ENCODE measurements at places on chromosomes 2 and 18.

DNA sequence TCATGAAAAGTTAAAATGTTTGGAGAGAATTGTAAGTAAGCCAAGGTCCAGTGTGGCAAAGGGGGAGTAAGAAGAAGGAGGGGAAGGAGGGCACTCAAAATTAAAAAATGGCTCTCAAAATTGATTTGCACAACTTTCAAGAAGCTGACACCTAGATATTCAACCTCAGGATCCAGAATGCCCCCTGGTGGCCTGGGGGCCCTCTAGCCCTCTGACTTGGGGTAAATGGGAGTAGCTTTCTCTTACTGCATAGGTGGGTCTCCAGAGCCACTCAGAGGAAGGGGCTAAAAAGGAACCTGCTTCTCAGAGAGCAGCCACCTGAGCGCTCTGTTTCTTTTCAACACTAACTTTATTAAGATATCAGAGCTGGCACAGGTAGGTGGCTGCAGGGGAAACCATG lies 968.5 kb downstream of the BCL11A start:
- DNase-seq: peak; percentile 7

DNA sequence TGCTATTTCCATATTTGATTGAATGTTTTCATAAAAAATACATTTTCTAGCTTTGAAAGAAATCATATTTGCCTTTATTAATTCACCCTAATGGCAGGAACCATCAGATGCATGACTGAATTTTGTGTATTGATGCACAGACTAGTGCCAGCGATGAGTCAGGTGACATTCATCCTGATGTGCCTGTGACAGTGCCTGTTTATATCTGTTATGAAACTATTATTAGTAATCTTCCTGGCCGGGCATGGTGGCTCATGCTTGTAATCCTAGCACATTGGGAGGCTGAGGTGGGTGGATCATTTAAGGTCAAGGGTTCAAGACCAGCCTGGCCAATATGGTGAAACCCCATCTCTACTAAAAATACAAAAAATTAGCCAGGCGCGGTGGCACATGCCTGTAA lies 170.0 kb downstream of the TSN start:
- no peak for DNase-seq

- DNase-seq: no peak
These were observed 50.8 kb upstream of the CXCR4 start for GRCh38 chr2:136168720-136169119.

GRCh38 chr18:477565-477964 lies 22.9 kb downstream of the COLEC12 start:
- no peak for DNase-seq

DNA sequence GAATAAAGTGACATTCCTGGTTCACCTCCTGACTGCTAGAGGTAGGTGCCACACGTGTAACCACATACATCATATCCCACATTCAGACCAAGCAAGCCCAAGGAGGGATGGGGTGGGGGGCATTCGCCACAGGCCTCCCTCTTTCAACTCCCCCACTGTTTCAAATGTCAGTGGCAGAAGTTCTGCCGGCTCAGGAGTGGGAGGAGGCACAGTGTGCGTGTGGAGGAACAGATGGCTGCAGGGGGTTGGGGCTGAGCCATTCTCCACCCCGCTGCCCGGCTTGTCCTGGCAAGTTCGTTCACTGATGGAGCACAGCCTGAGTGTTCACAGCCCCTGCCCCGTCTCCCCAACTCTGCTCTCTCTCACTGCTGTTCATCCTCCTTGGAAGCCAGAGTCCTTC lies 75.4 kb upstream of the TANC1 start:
- DNase-seq: no peak

GRCh38 chr2:85215448-85216401 lies 82.5 kb downstream of the TCF7L1 start:
- DNase-seq: no peak

- no peak for DNase-seq
These were observed 56.6 kb downstream of the TRPM8 start for GRCh38 chr2:233973786-233974185.

- no peak for DNase-seq
These were observed 664.4 kb upstream of the HS6ST1 start for GRCh38 chr2:128983094-128983493.

DNA sequence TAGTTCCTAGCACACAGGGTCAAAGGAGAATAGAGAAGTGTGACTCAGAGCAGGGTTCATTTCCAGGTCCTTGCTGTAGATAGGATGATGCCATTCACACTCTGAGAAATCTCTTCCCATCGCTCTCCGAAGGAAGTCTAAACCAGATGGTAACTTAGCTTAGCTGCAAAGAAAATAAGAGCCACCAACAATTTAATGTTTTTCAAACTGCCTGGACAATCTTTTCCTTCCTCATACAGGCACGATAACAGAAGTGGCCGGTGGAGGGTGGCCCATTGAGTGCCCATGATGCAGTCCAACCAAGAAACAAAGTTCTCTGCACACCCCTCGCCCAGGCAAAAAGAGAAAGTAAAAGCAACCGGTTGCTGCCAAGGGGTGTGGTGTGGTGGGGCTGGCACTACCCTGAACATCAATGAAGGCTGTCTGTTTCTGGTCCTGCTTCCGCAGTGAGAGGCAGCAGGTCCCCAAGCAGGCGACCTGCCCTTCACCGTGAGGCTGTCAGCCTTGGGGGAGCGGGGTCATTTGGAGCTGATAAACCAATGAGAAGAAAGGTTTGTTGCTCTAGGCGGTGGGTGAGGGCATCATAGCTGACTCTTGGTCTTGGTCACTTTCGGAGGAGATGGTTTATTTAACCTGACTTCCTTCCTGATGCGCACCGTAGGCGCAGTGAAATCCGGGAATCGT lies 105.6 kb upstream of the CD302 start:
- DNase-seq: peak; percentile 63

DNA sequence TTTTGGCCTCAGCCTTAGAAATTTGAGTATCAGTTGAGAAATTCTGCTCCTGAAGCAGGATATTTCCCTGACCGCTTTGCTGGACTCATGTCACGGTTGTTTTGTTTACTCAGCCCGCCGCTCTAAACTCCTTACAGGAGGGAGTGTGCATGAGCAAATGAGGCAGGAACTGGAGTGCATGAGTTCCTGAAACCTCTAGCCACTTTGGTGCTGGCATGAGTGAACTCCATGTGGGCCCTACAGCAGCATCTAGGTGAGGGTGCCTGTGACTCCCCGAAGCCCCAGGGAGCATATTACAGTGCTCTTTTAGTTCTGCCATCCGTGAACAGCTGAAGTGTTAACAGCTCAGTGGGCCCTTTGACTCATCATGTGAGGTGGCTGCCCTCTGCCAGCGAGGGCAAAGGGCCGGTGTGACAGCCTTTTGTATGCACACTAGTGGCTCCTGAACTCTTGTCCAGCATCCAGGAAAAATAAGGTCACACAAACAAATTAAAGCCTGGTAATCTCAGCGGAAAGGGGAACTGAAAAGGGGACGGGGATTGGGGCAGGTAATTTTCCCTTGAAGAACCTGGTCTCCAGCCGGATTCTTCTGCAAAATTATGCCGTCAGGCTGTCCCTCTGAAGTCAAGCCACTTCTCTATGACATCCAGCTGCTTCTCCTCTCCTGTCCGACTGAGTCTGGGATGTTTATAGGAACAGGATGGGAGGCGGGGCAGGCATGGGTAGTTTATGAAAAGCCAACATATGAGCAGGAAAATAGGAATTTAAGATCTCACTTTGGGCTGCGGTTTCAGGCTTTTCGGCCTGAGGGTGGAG lies 1668.7 kb downstream of the SUCLG1 start:
- DNase-seq: no peak

DNA sequence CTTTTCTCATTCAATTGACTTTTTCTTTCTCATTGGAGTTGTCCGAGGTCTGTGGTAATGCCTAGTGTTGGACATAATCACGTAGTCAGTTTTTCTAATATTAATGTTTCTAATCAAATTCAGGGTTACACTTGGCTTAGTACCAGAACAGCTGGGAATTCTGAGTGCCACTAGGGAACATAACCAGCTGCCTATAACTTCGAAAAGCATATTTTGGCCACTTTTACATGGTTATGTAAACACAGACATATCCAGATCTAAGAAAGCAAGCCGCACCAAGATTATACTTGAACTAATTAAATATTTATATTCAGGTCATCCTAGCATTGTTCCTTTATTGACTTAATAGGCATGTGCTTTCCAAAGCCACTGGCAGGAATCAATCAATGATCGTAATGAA lies 91.1 kb upstream of the ARHGAP28 start:
- no peak for DNase-seq

DNA sequence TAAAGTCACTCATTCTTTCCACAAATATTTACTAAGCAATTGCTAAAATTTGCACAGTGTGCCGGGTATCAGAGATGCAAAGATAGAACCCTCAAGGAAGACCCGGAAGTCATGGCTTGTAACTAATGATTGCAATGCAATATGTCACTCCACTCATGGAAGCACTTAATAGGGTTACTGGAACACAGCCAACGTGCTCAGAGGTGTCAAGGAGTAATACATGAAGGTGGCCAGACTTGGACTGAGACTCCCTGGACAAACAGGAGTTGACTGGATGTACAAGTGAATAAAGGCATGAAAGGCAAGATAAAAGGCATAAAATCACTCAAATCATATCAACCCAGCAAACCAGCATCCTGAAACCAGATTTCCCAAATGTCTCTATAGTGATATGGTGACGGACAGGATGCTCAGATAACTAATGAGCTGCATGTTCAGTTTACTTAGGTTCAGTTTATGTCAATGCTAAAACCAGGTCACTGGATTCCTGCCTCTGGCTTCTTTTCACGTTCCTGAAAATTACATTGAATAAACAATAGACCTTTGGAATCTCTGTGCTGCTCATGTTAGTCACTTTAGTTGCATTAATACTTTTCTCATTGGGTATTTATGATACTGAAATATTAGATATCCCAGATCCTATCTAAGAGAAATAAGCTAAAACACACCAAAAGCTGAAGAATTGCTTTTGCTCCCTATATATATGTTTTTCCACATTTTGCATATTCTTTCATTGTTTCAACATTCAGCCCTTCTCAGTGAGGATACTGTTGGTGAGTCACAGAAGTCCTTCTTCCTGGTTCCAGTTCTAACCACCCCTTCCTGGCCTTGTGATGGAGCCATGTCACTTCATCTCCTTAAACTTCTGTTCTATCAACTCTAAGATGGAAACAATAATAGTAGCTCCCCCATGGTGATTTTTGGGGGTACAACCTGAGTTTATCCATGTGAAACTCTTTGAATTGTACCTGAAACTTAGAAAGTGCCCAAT lies 688.9 kb upstream of the ID2 start:
- no peak for DNase-seq
